ENCODE measurements at places on chromosomes 16 and 17.

- DNase-seq, result no peak
Observed at GRCh38 chr17:27530764-27531391, 74.6 kb downstream of the KSR1 start.

DNA sequence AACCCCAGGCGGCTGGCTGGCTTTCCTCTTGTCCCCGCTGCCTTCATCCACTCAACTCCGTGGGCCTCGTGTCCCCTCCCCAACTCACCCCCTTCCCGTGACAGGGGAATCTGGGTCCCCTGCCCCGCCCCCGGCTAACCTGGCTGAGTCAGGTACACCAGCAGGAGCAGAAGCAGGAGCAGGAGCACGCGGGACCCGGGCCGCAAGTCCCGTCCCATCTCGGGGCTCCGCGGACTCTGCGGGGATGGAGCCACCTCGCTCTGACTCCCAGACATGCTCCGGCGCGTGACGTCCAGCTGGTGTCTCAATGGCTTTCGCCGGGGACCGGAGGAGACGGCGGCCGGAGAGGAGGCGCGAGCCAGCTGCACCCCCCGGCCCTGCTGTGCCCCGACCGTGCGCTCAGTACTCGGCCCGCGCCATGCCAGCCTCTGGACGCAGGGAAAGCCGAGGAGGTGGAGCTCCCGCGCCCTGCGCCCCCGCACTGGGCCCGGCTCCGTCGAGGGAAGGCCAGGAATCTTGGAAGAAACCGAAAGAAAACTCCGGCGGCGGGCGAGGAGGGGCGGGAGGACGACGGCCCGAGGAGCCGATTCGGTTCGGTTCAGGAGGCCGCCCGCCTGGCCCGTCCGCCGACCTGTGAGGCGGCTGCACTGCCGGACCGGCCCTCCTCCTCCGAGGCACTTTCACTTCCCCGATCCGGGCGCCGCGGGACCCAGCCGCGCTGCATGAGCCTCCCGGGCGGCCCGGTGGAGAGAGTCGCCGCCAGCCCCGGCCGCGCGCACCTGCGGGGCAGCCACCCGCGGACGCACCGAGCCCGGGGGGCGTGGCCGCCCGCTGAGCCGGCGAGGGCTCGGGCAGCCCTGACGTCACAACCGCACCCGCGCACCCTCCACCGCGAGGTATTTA is at the start of the genes CXCL16 and ZMYND15:
Gene CXCL16 (minus strand): TSS at position 807 of the 903 bp plus-strand sequence. CDS start 589 bp downstream, at position 218.
Gene ZMYND15 (plus strand): TSS at position 712 of the 903 bp plus-strand sequence. CDS start 716 bp downstream, outside the sequence.
- peak; percentile 59 for DNase-seq

GRCh38 chr17:32142038-32142856 is at the start of gene RHOT1:
RHOT1 (plus strand) TSS chr17:32142502; CDS start chr17:32142693, 191 bp downstream.
- DNase-seq, result peak; percentile 89

DNA sequence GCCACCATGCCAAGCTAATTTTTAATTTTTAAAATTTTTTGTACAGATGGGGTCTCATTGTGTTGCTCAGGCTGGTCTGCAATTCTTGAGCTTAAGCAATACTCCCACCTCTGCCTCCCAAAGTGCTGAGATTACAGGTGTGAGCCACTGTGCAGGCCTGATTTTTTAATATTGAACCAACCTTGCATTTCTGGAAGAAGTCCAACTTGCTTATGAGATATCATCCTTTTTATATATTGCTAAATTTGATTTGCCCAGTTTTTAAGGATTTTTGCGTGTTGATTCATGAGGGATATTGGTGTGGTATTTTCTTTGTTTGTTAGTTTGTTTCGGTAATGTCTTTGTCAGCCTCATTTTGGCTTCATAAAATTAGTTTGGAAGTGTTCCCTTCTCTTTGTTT is 196.4 kb downstream of the SEC14L1 start:
- DNase-seq, result no peak

DNA sequence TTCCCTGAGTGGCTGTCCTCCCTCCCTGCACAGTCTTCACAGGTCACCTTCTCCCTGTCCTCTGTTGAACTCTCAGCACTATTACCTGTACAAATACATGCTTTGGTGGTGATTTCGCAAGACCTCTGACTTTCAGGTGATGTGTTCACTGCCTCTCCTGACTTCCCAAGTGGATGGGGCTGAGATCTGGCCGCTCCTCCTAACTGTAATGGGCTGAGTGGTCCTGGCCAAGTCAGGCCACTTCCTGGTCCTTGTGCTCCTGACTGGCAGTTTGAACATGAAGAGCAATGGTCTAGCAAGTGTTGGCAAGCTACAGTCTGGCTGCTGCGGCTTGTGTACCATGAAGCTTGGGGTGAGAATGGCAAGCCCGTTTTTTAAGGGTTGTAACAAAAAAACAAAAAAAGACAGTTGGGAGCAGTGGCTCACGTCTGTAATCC is 11.7 kb upstream of the TMED6 start:
- no peak for DNase-seq

DNA sequence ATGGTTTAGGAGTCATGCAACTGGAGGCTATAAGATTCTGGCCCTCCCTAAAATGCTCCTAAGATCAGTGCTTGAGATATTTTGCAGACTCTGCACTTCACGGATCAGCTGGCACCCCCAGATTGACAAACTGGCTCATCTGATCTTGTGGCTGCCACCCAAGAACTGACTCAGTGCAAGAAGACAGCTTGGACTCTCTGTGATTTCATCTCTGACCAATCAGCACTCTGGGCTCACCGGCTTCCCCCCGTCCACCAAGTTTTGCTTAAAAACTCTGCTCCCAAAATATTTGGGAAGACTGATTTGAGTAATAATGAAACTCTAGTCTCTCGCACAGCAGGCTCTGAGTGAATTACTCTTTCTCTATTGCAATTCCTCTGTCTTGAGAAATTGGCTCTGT is 26.3 kb upstream of the CCL2 start:
- DNase-seq, result no peak

GRCh38 chr17:15168379-15168778 is 96.7 kb downstream of the PMP22 start:
- no peak for DNase-seq

- DNase-seq, result peak; percentile 70
Observed at GRCh38 chr17:6303664-6304063, 131.3 kb downstream of the AIPL1 start.

GRCh38 chr17:43949781-43950180 is 4.0 kb downstream of the PYY start:
- DNase-seq, result no peak

DNA sequence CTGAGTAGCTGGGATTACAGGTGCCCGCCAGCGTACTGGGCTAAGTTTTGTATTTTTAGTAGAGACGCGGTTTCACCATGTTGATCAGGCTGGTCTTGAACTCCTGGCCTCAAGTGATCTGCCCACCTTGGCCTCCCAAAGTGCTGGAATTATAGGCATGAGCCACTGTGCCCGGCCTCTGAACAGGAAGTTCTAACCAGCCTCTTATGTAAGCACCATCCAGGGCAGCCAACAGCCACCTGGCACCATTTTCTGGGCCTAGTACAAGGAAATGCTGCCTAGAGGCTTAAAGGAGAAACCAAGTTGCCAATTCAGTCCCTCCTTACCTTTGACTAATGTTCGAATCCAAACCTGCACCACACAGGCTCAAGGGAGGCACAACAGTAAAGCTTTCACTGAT is 8.5 kb upstream of the SLC39A11 start:
- no peak for DNase-seq

- DNase-seq, result no peak
Observed at GRCh38 chr17:16140854-16141253, 74.5 kb downstream of the NCOR1 start.

DNA sequence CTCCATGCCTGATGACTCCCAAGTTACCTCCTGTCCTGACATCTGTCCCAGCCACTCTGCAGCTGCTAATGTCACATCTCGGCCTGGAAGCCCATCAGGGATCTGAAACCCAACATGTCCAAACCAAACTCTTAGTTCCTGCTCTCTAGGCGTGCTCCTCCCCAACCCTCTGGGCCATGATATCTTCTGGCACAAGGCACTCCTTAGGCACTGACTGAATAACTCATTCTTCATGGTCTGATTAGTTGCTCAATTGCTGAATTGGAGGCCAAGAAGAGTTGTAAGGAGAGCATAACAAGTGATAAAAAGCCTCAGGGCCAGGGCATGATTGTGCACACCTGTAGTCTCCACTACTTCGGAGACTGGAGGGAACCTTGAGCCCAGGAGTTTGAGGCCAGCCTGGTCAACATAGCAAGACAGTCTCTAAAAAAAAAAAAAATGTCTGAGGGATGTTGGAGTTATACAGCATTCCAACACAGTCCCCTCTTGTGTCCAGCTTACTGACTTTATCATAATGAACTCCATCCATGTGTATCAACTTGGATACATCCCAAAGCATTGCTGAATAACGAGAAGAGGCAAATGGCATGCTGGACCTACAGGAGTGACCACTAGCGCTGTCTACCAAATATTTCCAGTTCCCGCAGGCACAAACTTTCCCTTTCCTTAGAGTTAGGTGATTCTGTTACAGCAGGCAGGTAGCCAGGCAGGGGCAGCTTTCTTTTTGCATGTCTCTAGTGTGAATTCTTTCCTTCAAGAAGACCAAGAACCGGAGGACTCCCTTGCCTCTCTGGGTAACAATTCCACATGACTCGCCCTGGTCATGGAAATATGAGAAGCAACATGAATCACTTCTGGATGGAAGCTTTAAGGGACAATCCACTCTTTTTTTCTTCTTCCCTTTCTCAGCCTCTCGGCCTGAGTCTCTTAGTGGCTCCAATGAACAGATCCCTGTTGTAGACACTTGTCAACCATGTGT is 18.1 kb upstream of the SHCBP1 start:
- no peak for DNase-seq

DNA sequence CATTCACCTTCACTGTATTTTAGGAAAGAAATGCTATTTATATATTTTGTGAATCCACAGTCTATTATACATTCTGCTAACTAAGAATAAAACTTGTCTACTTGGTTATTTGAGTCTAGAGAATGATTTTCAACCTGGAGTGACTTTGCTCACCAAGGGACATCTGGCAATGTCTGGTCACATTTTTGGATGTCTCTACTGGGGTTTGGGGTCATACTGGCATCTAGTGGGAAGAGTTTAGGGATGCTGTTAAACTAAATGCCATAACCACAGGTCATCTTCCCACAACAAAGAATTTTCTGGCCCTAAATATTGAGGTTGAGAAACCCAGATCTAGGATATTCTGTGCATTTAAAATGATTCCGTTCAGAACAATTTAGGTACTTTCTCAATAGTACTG is 26.0 kb downstream of the KCNJ16 start:
- no peak for DNase-seq

DNA sequence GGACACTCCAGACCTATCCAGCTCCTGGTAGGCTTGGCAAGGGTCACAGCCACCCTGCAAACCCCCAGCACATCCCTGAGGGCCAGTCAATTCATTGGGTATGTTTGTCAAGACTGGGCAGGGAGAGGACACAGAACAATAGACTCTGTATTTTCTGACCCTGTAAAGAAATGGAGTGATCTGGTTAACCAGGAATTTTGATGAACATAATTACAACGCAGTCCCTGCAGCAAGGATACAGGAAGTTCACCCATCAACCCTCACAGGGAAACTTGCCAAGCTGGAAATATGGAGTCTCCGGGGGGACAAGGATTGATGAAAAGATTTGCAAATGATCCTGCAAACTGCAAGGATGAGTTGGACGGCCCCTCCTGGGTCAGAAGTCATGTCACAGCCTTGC is 126.1 kb upstream of the RCVRN start:
- DNase-seq, result no peak

GRCh38 chr16:69822174-69822935 is 60.2 kb downstream of the WWP2 start:
- DNase-seq, result no peak

DNA sequence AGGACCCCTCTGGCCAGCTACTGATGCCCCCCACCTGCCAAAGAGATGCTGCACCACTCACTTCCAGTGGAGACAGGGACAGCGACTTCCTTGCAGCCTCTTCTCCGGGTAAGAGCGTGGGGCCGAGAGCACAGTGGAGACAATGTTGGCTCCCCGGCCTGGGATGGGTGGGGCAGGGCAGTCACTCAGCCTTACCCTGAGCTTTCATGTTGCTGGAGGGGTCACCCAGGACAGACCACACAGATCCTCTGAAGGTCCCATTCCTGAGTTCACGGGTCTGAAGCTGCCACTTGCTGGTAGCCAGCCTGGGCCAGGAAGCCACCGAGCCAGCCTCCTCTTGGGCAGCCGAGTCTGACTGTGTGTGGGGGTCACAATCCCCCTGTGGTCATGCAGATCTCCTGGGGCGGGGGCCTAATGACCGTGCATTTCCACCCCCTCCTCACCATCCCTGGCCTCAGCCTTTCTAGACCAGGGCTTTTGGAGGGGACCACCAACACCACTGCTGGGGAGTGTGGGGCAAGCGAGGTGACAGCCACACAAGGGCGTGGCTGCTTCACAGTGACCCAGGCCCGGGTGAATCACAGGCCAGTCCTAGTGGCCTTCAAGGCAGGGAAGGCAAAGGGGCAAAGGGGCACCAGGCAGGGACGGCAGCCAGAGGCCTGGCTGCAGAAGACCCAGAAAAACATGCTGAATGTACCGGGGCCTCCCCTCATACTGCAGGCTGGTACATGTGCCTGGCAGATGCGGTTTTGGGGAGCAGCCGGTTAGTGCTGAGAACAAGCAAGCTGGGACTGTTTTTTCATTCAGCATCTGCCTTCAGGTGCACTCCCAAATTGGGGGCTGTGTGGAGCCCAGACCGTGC is 10.4 kb downstream of the TAF1C start:
- no peak for DNase-seq

GRCh38 chr17:15999974-16000827 is 577 bp downstream of the TTC19 start:
- DNase-seq, result no peak

GRCh38 chr17:38564869-38565268 is 40.9 kb downstream of the SRCIN1 start:
- DNase-seq, result peak; percentile 60

GRCh38 chr17:42536372-42537155 is 523 bp downstream of the NAGLU start:
- DNase-seq, result peak; percentile 91

GRCh38 chr17:63250830-63251229 is 195.3 kb downstream of the CYB561 start:
- DNase-seq, result no peak

GRCh38 chr16:31876951-31877828 is 3.6 kb downstream of the ZNF267 start:
- no peak for DNase-seq

GRCh38 chr16:50838165-50838564 is 96.3 kb downstream of the CYLD start:
- peak; percentile 8 for DNase-seq

GRCh38 chr17:72826602-72827001 is 265.9 kb downstream of the SLC39A11 start:
- DNase-seq, result no peak

DNA sequence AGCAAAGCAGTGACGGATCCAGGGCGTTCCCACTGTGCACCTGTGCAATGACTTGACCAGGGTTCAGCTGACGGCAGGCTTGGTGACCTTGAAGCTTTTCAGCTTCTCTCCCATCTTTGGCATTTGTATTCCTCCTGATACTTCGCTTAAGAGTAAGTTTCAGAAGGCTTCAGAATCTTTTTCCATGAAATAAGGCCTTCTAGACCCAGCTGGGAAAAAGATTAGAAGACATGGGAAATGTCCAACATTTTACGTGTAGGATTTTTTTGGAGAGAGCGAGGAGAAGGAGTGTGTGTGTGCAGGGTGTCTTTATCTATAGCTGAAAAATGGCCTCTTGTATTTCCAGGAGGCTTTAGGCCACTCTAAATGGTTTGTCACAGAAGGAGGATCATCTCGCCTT is 104.1 kb downstream of the BANP start:
- no peak for DNase-seq

- DNase-seq, result peak; percentile 39
Observed at GRCh38 chr16:87344931-87345631, 27.9 kb upstream of the C16orf95 start.
